CD4-positive, alpha-beta T cell treated with Interleukin-15 for 1 hour (primary cell): ENCODE measurements at places on chromosomes 11 and 22.

GRCh38 chr22:19706661-19707151, 7.6 kb upstream of the SEPTIN5 start:
- DNase-seq = no peak

- no peak for DNase-seq
These were observed 73.3 kb upstream of the CSNK2A3 start for GRCh38 chr11:11426226-11426952.

GRCh38 chr11:38971141-38971540, 2373.1 kb upstream of the RAG2 start:
- DNase-seq = no peak

DNA sequence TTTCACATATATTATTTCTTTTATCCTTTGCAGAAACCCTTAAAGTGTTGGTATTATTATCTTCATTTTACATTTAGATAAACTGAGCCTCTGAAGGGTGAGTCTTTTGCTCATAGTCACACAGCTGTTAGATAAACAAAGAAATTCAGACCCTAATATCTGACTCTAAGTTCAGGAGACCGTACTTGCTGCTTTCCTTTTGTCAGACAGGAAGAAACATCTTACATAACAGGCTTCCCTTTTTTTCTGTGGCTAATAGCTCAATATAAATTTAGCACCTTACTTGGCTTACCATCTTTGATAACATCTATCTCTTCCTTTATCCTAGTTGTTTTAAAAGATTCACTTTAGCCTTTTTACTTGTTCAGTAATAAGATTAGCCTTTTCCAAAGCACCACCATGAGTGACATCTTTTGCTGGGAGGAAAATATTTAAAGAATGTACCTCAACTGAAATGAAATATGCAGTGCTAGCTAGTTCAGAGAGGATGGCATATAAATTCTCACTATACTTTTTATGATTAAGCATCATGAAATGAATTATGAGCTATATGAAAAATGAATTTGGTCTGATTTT, 128.6 kb downstream of the WNT11 start:
- no peak for DNase-seq
